ENCODE measurements at places on chromosomes 7 and 10.

- DNase-seq, result no peak
Observed at GRCh38 chr10:14815681-14816080, 22.2 kb downstream of the CDNF start.

GRCh38 chr10:57395923-57396322 lies 871.8 kb downstream of the IPMK start:
- no peak for DNase-seq

DNA sequence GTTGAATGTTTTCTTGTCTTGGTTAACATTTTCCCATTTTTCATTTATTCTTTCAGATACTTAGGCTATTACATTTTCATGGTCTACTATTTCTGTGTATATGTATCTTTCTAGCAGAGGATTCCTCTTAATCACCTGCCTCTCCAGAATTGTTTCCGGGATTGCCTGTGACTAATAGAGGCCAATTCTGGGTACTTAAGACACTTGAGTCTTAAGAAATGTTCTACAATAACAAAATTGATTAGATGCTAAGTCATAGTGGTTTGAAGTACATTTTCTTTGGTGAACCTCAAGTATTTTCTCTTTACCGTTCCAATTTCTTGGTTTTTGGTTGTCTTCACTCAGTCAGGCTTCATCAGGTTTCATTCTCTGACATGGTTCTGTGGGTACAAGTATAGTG lies 26.4 kb downstream of the BBS9 start:
- DNase-seq, result no peak

- DNase-seq, result no peak
Observed at GRCh38 chr10:21161090-21161625, 264.0 kb upstream of the NEBL start.

GRCh38 chr10:89076120-89076519 lies 85.5 kb downstream of the FAS start:
- no peak for DNase-seq

Measured in NCI-H1694 (cell line).